Pancreas (tissue), 10 donors: ENCODE measurements at places on chromosomes 5 and 9. TPM values are rescaled to one million over a fixed set of nuclear protein-coding genes. Genes with fewer than 3 reads are reported as not detected.

DNA sequence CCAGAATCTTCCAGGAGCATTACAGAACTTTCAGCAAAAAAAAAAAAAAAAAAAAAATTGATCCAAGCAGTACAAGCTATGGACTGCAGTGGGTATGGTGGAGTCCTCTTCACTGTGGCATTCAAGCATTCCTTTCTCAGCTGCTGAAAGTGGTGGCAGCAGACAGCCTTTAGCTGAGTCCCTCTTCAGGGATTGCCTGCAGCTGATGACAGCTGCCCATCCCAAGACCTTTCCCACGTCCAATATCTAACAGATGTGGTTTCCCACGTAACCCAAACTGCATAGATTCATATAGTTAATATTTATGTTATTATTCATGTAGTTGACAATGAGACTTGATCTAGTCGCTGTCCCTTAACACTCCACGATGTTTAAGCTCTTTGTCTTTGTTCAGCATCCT lies 475.9 kb downstream of the TLE1 start:
- no peak overlapping the region for H3K4me3 ChIP-seq
- no peaks in the 10 kb centered on the region for H3K4me1 ChIP-seq
- DNase-seq = no peak
- no peak overlapping the region for H3K27ac ChIP-seq

DNA sequence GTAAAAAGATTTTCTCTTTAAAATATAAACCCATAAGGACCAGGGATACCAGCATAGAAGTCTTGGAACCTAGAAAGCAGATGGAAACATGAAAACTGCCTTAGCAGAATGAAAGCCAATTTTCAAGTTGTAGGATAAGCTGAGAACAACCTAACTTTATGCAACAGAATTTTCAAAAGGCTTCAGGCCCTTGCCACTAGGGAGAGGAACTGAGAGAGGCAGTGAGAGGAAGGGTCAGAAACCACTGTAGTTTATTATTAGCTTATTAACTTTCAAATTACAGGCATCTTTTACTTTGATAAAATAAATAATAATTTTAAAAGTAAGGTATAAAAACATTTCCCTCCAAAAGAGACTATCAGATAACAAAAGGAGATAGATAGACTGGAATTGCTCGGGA lies 33.4 kb downstream of the FAM81B start:
- no peak overlapping the region for H3K4me3 ChIP-seq
- no peaks in the 10 kb centered on the region for H3K36me3 ChIP-seq
- DNase-seq = no peak
- no peak overlapping the region for H3K27ac ChIP-seq

DNA sequence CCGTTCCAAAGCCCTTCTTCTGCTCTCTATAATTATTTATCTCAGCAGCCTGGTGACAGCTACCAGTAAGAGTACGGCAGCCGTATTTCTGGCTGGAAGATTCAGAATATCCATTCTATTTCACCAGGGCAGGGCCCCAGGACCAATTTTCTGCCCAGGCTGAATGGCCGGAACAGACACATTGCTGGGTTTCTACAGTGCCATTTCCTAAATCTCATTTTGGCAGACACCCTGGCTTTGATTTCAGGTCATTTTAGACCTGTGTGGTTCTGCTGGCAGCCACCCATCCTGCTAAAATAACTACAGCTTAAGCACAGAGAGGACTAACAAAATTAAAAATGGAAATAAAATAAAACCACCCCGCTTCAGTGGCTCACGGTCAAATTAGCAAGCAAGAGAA lies 95.0 kb downstream of the CRB2 start:
- H3K27me3 ChIP-seq = no peaks in the 10 kb centered on the region
- H3K36me3 ChIP-seq = no peaks in the 10 kb centered on the region
- no peak for DNase-seq

DNA sequence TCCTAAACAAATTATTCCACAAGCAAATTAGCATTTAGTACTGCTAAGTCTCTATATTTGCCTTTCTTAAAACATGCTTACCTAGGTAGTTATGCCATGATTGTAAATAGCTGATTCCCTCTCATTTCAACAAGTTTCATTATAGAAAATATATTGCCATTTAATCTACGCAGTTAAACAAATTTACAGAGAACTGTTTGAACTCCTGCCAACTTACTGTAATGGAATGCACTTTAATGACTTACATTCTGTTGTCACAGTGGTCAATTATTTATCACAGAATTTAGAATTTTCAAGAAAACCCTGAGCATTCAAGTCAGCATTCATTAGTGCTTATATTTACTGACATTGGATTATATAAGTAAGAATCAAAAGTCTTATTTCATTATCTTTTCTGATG lies 19.6 kb downstream of the SLC38A9 start:
- DNase-seq = no peak
- no peak overlapping the region for H3K4me3 ChIP-seq
- H3K27me3 ChIP-seq = no peaks in the 10 kb centered on the region

DNA sequence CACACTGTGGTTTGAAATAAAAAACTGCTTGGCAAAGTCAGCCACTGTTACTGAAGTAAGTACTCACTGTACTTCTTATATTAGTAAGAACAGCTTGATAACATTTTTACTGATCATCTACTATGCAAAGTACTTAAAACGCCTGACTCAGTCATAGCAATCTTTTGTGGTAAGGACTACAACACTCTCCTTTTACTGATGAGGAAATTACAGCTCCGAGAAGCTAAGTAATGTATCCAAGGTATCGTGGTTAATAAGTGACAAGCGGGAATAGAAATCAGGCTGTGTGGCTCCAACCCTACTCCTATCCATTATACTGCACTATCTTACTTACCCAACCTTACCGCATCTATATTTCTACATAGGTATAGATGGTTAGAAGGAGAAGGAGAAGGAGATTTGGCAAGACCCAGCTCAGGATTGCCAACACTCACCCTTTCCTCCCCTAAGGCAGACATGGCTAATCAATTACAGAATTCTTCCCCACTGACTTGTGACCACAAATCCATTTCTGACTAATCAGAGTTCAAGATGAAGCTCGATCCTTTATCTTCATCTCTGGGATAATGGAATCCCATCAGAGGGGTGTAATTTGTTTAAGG lies 281.4 kb downstream of the SPOCK1 start:
- H3K36me3 ChIP-seq = no peaks in the 10 kb centered on the region
- no peak overlapping the region for H3K4me3 ChIP-seq
- H3K27me3 ChIP-seq = no peaks in the 10 kb centered on the region
- peak overlapping the region; percentile 60 for H3K27ac ChIP-seq
- H3K4me1 ChIP-seq = peaks cover 25% of the 10 kb centered on the region

DNA sequence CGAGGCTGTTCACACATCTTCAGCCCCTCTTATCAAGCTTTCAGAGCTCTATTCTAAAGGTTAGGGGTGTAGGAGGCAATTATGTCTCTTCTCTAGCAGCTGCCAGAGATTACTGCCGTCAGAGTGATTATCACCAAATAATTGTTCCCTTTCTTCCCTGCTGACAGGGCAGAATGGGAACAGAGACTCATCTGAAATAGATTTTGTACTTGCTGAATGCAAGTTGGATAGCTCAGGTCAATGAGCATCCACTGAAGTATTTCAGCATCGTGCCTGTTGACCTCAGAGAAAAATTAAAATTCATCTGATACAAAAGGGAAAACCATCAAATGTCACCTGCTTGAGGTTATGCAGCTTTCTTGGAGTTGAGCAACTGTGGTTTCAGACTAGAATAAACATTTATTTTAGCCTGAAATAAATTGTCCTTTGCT lies 213.7 kb upstream of the MAP3K1 start:
- no peak overlapping the region for H3K27ac ChIP-seq
- no peaks in the 10 kb centered on the region for H3K27me3 ChIP-seq
- H3K4me1 ChIP-seq = no peaks in the 10 kb centered on the region
- no peak overlapping the region for H3K4me3 ChIP-seq
- no peak for DNase-seq

DNA sequence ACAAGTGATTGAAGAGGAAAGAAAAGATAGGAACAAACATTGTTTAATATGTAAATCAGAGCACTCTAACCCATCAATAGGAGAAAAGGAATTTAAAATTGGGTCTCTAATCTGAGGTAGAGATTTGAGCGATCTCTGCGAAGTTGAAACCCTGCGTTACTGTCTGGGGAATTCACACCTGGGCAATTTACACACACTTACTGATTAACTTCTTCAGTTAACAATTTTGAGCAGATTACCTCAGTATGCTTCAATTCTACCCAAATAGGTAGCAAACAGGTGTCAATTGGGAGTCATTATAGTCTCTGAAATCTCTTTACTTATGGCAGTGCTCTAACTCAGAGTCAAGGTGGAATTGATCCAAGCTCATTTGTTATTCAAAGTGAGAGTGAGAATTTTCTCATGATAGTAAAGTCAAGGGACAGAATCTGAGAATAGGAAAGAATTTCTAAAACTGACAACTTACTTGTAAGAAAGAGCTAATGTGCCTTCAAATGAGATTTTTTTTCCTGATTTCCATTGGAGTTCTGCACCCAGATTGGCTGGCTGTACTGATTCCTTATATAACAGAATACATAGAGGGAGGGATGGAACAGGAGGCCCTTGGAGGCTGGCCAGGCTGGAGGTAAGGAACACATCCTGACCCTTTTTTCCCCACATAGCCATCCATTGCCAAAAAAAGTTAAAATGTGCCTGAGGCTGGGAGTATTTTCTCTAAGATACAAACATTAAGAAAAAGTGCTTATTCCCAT lies 27.1 kb upstream of the IFNA14 start:
- DNase-seq = no peak
- no peaks in the 10 kb centered on the region for H3K36me3 ChIP-seq
- H3K4me1 ChIP-seq = no peaks in the 10 kb centered on the region
- no peak overlapping the region for H3K4me3 ChIP-seq

GRCh38 chr9:16679327-16679821 lies 191.1 kb downstream of the BNC2 start:
- no peak overlapping the region for H3K4me3 ChIP-seq
- no peak overlapping the region for H3K27ac ChIP-seq
- H3K4me1 ChIP-seq = no peaks in the 10 kb centered on the region
- DNase-seq = no peak

DNA sequence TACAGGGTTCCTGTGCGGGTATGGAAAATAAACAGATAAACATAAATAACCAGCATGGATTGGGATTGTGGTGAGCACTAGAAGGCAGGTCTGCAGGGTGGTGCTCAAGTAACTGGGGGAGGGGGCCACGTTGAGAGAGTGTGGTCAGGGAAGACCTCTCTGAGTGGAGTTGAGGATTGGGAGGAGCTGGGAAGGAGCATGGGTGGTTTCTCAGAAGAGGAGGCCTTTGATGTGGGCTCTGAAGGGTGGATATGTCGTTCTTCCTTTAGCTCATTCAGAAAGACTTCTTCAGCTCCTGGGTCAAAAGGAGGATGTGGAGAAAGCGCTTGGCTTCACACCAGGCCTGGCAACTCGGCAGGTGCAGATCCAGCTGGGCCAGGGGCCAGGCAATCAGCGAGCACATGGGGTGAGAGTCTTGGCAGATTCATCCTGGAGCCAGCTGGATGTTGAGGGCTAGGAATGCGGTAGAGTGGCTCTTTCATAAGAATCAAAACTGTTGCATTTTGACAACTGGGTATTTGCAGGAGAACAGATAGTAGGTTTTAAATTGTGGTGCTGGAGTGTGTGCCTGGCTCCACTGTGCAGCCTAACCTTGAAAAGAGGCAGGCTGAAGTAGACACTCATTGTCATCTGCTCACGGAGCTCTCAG lies 71.7 kb downstream of the PCSK5 start:
- no peak overlapping the region for H3K4me3 ChIP-seq
- no peaks in the 10 kb centered on the region for H3K4me1 ChIP-seq
- no peaks in the 10 kb centered on the region for H3K27me3 ChIP-seq
- peak; percentile 69 for DNase-seq
- no peaks in the 10 kb centered on the region for H3K36me3 ChIP-seq

DNA sequence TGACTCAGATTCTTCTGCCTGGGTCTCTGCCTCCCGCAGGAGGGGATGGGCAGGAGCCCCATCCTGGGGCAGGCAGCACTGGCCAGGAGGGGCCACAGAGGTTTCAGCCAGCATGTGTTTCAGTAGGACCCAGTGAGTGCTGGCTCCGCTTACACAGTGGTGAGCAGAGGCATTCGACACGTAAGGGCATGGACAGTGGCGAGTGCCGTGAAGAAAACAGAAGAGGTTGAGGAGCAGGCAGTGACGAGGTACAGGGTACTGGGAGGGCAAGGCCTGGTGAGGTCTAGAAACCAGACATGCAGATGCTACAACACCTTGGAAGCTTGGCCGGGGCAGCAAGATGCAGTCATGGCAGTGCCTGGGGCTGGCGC lies 41.5 kb downstream of the CACNA1B start:
- H3K36me3 ChIP-seq = no peaks in the 10 kb centered on the region
- no peaks in the 10 kb centered on the region for H3K4me1 ChIP-seq
- H3K27me3 ChIP-seq = no peaks in the 10 kb centered on the region
- no peak overlapping the region for H3K27ac ChIP-seq

- H3K27ac ChIP-seq = no peak overlapping the region
- H3K4me1 ChIP-seq = no peaks in the 10 kb centered on the region
- no peak overlapping the region for H3K4me3 ChIP-seq
- no peaks in the 10 kb centered on the region for H3K27me3 ChIP-seq
- H3K36me3 ChIP-seq = no peaks in the 10 kb centered on the region
Observed at GRCh38 chr5:127650649-127651048, 1.8 kb downstream of the CTXN3 start.

INSL4 gene
- not detected for total RNA-seq

MSX2 gene
- total RNA-seq = 0.28 TPM

FSTL4 gene
- 1.5 TPM for total RNA-seq

PTGS1 gene
- total RNA-seq = 5.0 TPM
